Ecto neural progenitor cell (in vitro differentiated cells): ENCODE measurements at places on chromosomes 5 and 9.

DNA sequence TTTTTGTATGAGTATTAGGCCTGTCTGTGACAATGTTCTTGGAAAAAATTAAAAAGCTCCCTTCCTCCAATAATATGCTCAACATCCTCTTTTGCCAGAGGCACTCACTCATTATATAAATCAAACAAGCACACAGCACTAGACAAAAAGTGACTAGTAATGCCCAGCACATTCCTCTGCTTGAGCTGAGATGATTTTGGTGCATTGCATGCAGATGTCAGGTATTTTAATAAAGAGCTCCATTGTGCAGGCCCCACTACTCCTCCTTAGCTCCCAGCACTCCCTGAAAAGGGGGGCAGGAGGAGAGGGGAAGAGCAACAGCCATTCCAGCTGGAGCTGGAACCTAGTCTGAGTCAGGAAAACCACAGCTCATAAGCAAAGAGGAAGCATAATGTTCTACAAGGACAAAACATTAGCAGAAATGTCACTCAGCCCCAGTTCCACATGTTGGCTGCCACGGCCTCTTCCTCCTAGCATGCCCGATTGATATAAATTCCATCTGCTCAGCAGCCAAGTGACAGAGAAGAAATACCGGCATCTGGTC is 348.5 kb downstream of the BNC2 start:
- DNase-seq = no peak

DNA sequence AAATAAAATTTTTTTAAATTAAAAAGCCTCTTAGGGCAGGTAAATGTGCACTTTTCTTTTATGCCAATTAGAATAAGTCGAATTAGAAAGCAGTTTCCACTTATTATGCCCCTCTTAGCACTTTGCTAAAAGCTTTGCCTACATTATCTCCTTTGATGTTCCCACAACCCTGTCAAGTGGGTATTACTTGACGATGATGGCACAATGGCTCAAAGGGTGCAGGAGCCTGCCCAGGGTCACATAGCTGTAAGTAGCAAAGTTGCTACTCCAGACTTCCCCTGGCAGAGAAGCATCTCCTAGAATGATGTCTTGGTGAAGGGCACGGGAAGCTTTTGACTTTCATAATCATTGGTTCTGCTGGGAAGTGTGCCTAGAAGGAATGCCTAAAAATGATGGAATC is 18.4 kb upstream of the IQGAP2 start:
- no peak for DNase-seq

DNA sequence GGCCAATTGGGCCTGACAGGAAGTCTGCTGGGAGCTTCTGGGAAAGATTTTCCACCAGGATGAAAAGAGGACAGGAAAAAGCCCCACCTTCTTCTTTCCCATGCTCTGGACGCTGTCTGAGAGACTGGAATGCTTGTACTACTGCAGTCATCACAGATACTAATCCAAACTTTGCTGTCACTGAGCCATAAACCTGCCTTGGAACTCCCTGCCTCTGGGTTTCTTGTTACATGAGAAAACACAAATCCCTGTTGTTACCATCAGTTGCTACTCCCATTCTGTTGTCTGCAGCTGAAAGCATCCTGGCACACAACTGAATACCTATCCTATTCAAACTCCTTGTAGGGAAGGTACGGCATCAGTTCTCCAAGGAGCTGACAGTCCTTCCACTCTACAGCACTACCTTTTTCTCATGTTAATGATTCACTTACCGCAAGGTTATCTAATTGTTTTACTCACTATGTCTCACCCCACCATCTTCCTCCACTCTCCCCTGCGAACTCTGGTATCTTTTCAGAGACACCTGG is 167.5 kb downstream of the CDK5RAP2 start:
- DNase-seq = no peak

DNA sequence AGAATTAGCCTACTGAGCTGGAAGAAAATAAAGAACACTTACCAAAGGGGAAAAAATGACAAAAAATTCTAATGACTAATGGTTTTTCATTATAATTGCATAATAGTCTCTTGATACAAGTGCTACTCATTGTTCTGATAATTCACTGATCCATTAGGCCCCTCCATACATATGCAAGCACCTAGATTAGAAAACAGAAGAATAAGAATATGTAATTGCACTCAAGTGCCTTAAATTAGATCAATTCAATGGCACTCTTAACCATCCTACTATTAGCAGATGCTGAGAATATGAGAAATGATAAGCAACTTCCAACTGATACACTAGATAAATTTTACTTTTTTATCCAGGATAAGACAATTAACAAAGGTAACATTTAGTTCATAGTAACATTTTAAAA is 440.9 kb upstream of the C9orf72 start:
- no peak for DNase-seq

DNA sequence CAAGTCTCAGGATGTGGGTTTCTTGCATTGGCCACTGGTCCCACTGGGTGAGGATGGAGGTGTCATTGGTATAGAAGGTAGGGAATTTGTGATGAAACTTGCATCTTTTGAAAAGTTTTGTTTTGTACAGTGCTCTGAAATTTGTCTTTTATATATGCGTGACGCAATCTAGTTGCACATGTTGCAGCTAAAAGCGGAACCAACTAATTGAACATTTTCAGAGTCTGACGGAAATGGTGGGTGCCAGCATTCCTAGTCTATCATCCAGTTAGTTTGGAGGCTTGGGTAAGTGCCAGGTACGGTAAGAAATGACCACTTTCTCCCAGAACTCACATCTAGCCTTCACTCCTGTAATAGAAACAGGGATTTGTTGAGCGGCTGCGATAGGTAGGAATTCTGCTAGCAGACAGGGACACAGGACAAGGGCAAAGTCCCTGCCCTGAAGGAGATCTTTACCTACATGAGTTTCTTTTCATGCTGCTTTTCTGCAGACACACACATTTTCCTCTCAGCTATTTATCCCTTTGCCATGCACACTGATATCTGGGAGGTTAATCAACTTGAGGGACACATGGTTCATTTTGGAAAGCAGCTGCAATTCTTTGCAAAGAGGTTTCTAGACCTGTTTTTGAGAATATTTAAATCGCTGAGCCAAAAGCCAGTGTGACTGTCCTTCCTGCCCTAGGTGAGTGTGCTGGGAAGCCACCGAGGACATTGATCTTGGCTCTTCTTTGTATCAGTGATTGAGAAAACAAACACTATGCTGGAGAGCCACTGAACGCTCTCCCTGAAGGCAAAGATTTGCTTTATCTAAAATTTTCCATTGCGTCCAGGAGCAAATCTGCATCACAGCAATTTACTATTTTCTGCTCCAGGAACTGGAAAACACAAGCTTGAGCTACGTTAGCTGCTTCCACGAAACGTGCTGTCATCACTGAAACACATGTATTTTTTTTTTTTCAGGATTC is 89.7 kb downstream of the DAP start:
- DNase-seq = no peak

- DNase-seq = no peak
Measured at GRCh38 chr5:141100243-141100805, at the start of gene PCDHB3. PCDHB3 (plus strand) TSS chr5:141100473; CDS start chr5:141100650, 177 bp downstream.

- DNase-seq = no peak
Measured at GRCh38 chr9:80326105-80326504, 754.3 kb downstream of the TLE4 start.

- no peak for DNase-seq
Measured at GRCh38 chr9:1738511-1739100, 276.5 kb upstream of the SMARCA2 start.

DNA sequence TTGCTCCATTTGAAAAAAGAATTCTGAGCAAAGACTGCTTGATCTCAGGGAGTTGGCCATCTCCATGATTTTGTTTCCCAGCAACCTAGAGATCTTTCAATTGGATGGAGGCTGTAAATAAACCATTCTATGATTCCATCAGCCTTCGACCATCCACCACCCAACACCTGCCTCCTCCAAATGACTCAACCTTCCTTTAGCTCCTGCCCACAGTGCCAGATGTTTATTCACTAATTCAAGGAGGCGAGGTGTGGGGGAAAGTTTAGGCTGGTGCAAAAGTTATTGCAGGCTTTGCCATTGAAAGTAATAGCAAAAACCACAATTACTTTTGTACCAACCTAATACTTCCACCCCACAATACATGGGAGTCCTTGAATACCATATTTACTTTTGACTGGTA is 327.5 kb downstream of the CAAP1 start:
- DNase-seq = no peak

DNA sequence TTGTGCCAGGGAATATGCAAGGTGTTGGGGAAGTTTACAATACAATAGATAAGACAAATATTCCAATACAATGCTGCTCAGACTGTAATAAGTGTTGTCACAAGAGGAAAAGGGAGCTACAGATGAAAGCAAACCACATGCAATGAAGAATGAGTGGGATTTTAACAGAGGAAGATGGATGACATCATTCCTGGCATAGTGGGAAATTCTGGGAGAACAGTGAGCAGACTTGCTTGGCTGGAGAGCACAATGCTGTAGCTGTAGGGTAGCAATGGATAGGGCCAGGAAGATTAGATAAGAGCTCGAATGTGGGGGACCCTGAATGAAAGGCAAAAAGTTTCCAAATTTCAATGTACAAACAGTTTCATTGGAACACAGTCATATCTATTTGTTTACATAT is 9.5 kb upstream of the DPYSL3 start:
- DNase-seq = no peak

GRCh38 chr9:76737154-76737902 is 26.9 kb upstream of the PCA3 start:
- no peak for DNase-seq

DNA sequence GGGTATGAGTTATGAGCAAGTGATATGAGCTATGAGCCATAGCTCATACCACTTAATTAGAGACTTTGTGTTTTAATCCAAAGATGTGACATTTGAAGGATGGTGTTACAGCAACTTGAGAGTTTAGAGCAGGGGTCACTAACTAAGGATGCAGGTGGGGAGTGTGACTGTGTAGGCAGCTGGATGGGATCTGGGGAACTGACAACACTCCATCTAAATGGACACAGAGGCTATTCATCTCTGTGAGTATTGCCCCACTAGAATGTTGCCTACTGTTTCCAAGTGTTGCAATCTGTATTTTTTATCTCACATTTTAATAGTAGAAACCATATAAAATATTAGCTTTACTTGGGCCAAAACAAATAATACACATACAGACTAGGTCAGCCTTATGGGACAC is 488.1 kb upstream of the DAB2 start:
- DNase-seq = no peak

DNA sequence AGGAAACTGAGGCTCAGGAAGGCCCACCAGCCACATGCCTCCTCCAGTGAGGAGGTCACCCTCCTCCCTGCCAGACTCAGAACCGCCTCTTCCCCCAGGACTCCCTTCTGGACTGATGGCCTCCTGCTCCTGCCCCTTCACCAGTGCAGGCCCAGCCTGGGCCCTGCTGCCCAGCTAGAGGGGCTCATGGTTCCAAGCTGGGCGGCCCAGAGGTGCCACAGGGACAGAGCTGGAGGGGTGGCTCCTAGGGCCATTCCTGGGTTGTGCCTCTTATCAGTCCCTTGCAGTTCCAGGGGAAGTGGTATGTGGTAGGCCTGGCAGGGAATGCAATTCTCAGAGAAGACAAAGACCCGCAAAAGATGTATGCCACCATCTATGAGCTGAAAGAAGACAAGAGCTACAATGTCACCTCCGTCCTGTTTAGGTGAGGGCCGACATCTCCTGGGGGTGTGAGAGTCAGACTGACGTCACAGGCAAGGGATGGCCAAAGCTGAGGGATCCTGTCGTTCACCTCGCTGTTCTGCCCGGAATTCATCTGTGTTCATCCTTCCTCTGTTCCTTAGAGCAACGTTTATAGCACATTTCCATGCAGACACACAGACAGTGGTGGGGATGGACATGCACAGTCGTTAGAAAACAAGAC is 819 bp downstream of the LCN2 start:
- DNase-seq = no peak

DNA sequence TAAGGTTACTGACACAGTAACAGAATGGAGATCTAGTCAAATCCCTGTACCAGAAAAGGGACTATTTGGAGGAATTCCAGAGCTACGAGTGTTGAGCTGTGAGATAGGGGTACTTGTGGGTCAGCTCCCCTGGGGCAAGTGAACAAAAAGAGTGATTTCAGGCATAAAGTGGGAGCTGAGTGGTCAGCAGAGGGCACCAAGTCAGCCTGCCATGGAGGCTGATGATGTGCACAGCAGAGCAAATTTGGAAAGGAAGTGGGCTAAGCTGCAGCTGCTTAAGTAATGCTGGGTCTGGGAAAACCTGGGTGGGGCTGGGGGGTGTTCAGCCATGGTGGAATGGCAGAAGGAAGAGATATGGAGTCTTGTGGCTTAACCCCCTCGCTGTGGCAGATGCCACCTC is 327.9 kb downstream of the NTRK2 start:
- no peak for DNase-seq

- DNase-seq = no peak
Measured at GRCh38 chr5:56479696-56480077, 246.6 kb upstream of the ANKRD55 start.

GRCh38 chr5:65858316-65858715 is 68.1 kb upstream of the ERBIN start:
- DNase-seq = no peak

DNA sequence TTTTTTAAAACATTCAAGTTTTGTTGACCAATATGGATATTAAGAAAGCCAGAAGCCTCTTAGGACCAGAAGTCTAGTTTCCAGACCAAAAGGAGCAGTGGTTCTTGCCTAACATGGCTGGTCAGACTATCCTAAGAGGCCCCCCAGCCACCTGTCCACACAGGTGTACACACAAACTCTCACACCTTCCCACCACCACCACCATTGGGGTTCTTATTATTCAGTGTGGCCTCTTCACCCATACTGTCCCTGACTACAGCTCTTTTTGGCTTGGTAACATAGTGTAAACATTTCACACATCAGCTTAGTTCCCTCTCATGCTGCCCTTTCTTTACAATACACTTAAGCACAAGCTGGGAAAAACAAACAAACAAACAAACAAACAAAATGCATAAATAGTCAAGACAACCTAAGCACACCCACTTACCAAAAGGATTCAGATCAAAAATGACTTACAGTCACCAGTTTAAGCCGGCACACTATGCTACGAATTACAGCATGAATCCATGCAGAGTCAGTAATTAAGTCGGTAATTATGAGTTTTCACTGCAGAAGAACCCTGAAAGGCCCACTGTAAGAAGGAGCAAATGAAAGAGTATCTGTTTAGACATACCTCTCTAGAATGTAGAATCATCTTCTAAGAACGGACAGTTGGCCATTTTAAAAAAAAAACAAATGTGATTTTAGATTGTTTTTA is 9.5 kb downstream of the LHFPL2 start:
- no peak for DNase-seq

- DNase-seq = no peak
Measured at GRCh38 chr9:92392690-92393089, 11.7 kb downstream of the OGN start.

DNA sequence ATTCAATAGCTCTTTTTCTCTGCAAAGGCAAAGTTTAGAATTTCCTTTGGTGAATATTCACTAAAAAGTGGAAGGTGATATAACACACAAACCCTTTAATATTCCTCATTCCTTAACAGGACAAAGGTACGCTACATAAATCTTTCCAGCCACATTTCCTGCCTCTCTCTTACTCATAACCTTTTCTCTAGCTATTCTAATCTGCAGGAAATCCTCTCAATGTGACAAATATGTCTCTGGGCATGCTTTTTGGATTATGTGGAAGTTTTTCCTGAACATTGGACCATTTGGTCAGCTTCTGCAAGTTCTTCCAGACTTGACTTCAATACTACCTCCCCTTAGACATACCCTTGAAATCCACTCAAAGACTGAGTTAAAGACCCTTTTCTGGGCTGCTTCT is 186.3 kb upstream of the TUSC1 start:
- DNase-seq = no peak

- DNase-seq = no peak
Measured at GRCh38 chr5:109373932-109374331, 35.8 kb downstream of the PJA2 start.

GRCh38 chr5:87147441-87147840 is 120.2 kb upstream of the RASA1 start:
- DNase-seq = no peak
